ENCODE measurements at places on chromosomes 5 and 9.

DNA sequence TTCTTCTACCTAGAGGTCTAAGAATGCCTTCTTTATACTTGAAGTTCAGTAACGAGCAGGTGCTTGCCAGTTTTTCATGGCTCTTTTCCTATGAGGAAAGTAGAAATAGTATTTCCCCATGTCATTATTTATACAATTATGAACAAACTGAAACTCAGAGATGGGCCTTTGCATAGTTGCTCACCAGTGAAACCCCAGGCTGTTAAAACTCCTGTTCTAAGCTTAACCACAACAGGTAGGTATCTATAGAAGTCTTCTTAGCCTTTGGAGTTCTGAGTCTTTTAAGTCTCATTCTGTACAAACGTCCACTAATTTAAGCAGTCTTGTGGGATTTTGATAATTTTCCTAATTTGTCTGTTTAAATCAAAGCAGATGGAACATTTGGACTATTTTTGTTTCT lies 90.1 kb downstream of the STARD4 start:
- no peak for DNase-seq

GRCh38 chr9:133225171-133226011 lies 16.3 kb upstream of the OBP2B start:
- DNase-seq = no peak

DNA sequence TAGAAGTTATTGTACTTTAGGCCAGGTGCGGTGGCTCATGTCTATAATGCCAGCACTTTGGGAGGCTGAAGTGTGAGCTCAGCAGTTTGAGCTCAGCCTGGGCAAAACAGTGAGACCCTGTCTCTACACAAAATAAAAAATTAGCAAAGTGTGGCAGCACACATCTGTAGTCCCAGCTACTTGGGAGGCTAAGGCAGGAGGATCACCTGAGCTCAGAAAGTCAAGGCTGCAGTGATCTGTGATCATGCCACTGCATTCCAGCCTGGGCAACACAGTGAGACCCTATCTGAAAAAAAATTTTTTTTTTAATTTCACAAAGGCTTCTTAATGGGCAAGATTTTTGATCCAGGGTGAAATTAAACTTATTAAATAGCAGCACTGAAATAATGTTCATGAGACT lies 92.8 kb downstream of the CDC42SE2 start:
- DNase-seq = no peak

DNA sequence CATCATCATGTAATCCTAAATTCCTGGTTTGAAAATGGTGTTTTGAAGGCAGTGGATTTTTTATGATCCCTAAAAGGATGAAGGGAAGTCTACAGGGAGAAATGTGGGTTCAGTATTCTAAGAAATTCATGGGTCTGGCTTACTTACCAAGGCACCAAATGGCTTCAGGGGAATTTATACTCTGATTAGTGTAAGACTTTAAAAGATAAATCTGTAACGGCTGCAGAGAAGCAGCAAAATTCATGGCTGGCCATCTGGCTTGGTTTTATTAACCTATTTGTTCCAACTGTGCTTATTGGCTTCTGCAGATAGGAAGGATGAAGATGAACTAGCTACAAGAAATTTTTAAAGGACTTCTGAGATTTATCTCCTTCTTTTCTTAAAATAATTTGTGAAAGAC lies 222.8 kb downstream of the TENT4A start:
- DNase-seq = no peak

DNA sequence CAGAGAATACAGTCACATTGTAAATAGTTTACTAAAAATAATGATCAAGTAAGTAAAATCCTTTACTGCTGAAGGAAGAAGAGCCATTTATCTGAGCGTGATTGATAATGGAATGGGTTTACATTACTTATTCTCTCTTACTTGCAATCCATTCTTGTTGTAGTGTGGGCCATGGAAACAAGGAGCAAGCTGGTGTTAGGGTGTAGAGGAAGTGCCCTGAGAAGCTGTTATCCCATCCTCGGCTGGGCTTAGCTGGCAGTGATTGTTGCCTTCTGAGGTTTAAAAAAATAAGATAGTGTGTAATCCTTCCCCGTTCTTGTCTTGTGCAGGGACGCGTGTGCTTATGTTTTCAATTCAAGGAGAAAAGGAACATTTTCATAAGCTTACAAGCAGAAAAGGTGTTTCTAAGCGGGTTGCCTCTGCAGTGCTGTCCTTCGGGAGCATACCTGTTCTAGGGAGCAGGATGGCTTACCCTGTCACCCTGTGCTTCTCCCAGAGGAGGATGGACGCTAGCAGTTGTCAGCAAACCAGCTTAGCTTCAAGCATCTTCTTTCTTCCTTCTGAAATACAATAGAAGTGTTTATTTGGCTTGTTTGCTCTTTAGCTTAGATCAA lies 188.3 kb downstream of the ARHGEF28 start:
- DNase-seq = no peak
